NCI-H1694 (cell line): ENCODE measurements at places on chromosomes 1 and 21.

DNA sequence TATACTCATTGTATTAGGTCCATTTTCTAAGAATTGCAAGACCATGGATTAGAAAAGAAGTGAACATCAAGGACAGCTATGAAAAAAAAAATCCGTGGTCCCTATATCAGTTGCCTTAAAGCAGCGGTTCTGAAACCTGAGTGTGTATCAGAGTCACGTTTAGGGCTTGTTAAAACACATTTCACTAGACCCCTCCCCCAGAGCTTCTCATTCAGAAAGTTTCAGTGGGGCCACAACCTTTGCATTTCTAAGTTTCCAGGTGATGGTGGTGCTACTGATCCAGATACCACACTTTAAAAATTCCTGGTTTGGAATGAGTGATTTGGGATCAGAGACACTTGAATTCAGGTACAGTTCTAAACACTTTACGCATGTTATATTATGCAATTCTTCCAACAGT, 96.1 kb upstream of the PRMT6 start:
- DNase-seq: no peak

DNA sequence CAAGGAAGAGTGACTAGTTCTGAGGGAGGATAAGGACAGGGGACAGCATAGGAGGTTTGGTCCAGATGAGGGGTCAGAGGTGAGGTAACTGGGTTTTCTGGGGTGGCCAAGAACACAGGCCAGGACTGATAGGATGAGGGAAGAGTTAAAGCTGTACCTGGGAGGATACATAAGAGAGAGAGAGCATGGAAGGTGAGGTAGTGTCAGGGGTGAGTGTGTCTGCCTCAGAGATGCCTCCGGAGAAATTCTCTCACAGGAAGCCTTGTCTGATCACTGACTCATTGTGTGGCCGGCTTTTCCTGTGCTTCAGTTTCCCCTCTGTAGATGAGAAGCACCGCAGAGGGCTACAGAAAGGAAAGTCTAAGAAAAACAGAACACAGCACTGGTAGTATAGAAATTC, 40.2 kb downstream of the FASLG start:
- no peak for DNase-seq

GRCh38 chr1:235027862-235028250, 100.8 kb downstream of the TOMM20 start:
- DNase-seq: no peak

DNA sequence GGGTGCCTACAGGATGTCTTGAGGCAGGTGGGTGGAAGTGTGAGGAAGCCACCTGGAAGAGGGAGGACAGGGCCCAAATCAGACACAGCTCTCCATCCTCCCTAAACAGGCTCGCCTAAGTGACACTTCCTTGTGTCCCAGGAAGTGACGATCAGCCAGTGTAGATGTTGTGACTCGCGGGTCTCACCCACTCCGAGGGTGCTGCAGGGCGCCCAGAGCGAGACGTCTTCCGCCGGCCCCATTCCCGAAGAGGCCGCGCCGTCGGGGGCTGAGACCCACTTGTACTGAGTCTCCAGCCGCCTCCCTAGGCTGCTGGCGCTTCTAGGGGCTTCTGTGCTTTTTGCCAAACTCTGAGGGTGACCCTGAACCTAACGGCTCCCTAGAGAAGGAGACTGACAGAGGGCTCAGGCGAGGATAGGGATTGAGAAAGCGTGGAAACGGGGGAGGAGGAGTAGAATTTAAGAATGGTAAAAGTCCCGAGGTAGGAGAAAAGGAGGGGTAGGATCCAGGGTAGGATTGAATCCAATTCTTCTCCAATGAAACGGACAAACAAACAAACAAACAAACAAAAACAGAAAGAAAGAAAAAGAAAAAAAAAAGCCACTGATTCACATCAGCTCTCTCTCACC, 543 bp upstream of the MARK1 start:
- peak; percentile 38 for DNase-seq

- DNase-seq: peak; percentile 92
Measured at GRCh38 chr1:156860628-156861423, at the start of gene NTRK1. Gene NTRK1 (plus strand): TSS chr1:156860865. CDS start chr1:156860935, 70 bp downstream.

DNA sequence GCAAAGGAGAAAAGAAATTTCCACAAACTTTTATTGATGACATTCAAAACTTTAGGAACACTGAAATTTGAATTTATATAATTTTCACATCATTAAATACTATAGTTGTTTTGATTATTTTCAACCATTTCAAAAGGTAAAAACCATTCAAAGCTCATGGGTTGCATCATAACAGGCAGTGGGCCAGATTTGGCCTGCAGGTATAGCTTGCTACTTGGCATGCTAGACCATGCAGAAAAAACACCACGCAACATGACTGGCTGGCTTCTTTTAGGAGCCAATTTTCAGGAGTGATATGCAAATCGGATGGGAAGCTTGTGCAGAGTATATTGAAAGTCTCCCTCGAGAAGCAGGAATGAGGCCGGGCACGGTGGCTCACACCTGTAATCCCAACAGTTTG, 144.8 kb downstream of the GLUL start:
- DNase-seq: no peak

DNA sequence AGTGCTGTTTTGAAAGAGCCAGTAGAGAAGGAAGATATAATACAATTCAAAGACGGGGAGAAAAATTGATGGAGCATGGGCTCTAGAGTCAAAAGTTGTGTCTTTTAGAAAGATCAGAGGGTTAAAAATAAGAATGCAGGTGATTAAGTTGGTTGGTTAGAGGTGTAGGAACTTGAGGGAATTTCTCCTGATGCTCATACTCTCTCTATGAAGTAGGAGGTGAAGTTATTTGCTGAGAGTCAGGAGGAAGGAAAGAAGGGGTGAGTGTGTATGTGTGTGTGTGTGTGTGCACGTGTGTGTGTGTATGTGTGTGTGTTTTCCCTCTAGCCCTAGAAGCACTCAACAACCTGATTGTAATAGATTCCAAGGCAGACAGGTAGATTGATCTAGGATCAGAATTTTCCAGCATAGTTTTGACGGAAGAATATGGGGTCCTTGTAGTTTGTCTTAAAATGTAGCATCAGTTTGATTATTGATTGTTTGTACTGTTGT, 88.3 kb upstream of the MACF1 start:
- DNase-seq: no peak

DNA sequence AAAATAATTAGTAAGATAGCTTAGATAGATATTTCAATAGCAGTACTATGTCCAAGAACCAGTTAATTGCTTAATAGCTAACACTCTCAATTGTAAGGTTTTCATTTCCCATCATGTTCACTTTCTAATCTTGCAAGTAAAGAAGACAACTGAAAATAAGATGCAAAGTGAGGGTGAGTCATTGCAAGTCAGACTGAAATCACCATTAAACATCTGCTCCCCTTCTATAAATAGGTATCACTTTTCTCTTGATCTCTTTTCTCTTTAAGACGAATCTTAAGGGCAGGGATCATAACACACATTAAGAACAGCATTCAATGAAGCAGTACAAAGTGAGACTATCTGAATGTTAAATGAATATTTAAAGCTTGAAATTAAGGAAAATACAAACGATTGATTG, 40.4 kb downstream of the UBR4 start:
- no peak for DNase-seq

GRCh38 chr1:119647734-119648619, at the start of gene ZNF697:
Gene ZNF697 (minus strand): TSS chr1:119648266. CDS start chr1:119626100, 22,166 bp downstream.
- DNase-seq: peak; percentile 92

GRCh38 chr21:16873596-16873995, 639.2 kb upstream of the CXADR start:
- DNase-seq: no peak

DNA sequence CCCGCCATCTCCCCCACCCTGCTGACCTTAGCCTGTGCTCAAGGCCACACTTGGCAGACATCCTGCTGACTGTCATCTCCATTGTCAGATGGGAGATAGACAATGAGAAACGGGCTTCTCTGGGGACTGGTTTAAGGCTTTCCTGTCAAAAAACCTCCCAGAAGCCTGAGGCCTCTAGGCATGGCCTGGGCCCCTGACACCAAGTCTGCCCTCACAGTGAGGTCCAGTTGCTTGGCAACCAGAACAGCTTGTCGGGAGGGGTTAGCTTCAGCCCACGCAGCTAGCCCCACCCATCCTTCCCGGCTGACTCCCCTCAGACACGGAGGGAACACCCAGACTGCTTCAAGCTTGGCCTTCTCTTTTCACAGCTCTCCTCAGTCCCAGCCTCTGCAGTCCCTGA, 11.0 kb downstream of the PLEKHA6 start:
- no peak for DNase-seq

DNA sequence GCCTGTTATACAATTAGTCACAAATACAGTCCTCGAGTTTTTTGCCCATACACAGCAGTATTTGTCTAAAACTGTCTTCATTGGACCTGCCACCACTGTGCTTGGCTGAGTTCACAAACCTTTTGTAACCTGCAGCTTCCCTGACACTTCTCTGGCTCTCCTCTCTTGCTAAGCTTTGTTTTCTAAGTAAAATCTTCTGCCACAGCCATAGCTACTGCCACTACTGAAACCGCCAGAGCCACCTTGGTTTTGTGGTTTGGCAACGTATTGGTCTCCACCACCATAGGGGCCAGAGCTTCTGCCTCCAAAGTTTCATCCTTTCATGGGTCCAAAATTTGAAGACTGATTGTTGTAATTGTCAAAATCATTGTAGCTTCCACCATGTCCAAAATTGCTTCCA, 668.2 kb upstream of the BRINP3 start:
- no peak for DNase-seq

GRCh38 chr1:47963568-47964358, 33.4 kb downstream of the TRABD2B start:
- no peak for DNase-seq

DNA sequence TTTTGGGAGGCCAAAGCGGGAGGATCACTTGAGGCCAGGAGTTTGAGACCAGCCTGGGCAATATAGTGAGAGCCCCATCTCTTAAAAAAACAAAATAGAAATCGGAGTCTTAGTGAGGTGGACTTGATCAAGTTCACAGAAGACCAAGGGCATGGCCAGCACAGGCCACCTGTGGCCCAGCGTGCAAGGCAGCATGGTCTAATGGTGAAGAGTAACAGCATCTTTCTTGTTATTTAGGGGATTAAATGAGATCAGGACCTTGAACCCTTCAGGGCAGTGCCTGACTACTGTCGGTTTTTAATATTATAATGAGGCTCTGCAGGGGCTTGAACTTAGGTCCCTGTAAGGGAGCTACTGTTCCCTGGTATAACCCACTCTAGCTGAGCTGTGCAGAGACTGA, 38.5 kb downstream of the EIF2D start:
- no peak for DNase-seq

GRCh38 chr1:20165522-20165951, 20.4 kb upstream of the UBXN10 start:
- no peak for DNase-seq

GRCh38 chr1:227900571-227901051, 47.1 kb downstream of the WNT9A start:
- no peak for DNase-seq
